ENCODE measurements at places on chromosomes 1 and 21. TPM values are rescaled to one million over a fixed set of nuclear protein-coding genes. Genes with fewer than 3 reads are reported as not detected.

Gene LRRC53
- total RNA-seq, result not detected

Gene IGSF5
- not detected for total RNA-seq

Gene DMBX1
- total RNA-seq, result not detected

Gene MPL
- not detected for total RNA-seq

Gene HPDL
- 4.5 TPM for total RNA-seq

Gene ADCY10
- total RNA-seq, result not detected

All from esophagus squamous epithelium (tissue), 5 donors.